Left renal pelvis (tissue), 4 donors: ENCODE measurements at places on chromosomes 11 and 22.

DNA sequence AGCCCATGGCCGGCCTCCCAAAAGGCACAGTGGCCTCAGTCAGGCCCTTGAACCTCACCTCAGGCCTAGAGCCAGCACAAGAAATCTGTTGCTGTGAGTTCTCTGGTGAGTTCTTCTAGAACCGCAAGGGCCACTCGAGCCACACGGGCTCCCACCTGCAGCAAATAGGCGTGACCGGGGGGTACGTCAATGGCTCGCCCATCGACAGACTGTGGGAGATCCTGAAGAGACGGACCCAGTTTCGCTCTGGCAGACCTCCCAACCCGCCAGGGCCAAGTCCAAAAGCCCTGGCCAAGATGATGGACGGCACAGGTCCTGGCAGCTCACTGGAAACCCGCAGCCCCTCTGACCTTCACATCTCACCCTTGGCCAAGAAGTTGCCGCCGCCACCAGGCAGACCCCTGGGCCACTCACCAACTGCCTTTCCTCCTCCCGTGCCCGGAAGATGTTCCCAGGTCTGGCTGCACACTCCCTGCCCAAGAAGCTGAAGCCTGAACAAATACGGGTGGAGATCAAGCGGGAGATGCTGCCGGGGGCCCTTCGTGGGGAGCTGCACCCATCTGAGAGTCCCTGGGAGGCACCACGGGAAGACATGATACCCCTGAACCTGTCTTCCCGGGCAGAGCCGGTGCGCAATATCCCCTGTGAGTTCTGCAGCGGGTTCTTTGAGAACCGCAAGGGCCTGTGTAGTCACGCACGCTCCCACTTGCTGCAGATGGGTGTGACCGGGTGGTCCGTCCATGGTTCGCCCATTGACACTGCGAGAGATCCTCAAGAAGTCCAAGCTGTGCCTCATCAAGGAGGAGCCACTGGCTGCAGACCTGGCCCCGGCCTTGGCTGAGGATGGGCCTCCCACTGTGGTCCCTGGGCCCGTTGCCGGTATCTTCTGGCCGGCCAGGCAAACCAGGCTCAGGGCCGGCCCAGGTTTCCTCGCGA, 544.2 kb upstream of the CCDC179 start:
- DNase-seq, result no peak

DNA sequence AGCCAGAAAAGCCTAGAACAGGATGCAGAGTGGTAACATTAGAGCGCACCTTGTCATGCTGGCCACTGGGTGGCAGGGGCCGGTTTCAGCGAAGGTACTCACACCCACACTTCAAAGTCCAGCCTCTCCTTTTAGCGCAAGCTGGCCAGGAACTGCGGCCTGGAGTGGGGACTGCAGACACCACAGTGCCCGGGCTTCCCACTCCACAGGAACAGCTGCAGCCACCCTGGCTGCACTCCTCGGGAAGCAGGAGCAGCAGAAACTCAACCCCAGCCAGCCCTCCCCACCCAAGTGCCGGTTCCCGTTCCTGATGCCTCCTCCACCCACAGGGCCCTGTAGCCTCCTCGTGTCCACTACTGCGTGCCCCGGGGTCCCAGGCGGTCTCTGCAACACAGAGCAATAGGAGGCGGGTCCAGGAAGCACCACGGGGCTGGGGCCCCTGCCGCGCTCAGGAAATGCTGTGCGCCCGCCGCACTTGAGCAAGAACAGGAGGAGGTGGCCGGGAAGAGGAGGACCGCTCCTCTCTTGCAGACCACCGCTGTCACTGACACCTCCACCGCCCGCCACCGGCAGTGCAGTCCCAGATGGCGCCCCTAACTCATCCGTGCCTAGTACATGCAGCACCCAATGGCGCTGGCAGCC, 2.2 kb downstream of the RFPL2 start:
- DNase-seq, result peak; percentile 39

DNA sequence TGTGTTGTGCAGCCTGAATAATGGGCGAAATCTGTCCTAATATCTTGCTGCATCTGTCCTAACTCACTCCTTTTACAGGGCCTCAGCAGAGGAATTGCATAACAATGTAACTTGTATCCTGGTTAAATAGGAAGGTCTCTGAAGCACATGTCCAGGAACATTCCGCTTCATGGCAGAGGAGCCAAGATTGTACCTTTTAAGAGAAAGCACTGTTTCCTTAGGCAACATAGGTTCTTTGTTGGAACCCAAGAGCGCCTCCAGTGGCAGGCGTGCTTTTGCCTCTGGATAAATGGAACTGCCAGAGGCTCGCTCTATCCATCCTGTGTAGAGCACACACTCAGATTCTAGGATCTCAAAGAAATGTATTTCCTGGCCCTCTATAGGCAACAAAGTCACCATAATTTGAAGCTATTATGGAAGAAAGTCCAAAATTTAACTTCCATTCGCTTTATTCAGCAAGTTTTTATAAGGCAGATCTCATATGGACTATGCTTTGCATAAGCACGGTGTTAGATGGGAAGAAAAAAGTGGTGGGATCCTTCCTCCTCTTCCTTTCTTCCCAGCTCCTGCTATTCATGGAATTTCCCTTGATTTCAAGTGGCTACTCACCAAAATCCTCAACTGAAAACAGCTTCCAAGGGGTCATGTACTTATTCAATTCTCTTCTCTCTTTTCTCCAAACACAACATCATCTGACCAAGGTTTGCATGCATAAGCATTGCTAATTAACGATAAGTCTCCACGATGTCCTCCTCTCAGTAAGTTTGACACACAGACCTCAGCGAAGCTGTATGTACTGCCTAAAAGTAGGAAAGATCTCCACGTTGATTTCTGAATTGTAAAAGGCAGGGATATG, at the start of gene BLID:
Gene BLID (minus strand): TSS at position 692 of the 856 bp plus-strand sequence. CDS start 293 bp downstream, at position 399.
- no peak for DNase-seq

GRCh38 chr11:35822815-35823495, 120.9 kb upstream of the LDLRAD3 start:
- DNase-seq, result no peak

- no peak for DNase-seq
Observed at GRCh38 chr11:44047298-44047697, 483 bp upstream of the ACCSL start.

DNA sequence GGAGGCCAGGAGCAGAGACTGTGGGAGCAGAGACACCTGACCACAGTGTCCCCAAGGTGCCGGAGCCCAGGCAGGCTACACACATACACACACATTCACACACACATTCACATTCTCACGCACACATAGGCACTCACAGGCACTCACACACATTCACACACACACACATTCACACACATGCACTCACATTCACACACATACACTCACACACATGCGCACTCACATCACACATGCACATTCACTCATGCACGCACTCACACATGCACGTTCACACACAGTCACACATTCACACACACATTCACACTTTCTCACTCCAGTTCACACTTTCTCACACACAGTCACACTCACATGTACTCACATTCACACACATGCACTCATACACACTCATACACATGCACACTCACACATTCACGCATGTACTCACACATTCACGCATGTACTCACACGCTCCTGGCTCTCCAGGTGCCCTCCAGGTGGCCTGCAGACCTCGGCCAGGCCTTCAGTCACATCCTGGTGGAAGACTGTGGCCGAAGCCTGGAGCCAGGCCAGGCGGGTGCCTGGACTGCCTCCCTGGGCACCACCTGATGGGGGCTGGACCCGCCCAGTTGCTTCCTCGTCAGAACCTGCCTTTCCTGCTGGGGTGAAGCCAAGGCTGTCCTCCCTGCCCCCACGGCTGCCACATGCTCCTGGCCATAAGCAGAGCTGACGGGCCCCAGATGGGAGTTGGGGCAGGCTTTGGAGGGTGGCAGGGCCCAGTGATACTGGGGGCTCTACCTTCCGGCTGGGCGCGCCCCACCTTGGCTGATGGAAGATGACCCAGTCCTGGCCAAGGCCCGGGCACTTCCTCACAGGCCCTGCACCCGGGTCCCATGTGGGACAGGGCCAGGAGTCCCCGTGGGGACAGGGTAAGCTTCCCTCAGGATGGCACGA, 89.5 kb downstream of the WNT7B start:
- DNase-seq, result no peak

DNA sequence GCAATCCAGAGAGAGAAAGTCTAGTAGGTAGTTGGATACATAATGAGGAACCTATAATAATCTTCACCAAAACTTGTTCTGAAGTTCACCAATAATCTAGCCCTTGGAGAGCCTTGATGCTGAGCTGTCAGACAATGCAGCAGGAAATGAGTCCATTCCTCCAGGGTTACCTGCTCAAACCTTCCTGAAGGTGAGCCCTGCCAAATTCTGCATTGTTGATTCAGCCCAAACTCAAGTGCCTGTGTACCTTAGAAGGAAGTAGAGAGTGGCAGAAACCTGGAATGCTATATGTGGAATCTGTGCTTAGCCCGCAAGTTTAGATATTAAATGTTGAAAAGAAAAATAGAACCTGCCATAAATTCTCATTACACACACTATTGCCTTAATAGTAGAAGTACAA, 77.4 kb upstream of the SPON1 start:
- no peak for DNase-seq

GRCh38 chr22:45218976-45219375, 21.7 kb downstream of the KIAA0930 start:
- no peak for DNase-seq

DNA sequence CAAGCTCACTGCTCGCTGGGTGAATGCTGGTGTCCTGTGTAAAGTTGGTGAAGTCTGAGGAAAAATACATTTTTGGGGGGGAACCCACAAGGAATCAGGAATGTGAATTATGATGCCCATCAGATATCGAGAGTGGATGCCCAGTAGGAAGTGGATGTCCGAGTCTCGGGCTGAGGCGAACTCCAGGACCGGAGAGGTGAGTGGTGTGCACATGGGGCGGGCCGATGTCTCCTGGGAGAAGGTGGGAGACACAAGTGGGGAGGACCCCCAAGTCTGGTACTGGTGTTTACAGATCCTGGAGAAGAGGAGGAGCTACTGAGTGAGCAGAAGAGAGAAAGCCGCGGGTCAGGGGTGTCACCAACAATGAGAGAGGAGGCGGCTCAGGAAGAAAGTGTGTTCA, 19.2 kb upstream of the APOBEC3A start:
- DNase-seq, result no peak

GRCh38 chr11:37712251-37712650, 1114.2 kb upstream of the RAG2 start:
- DNase-seq, result no peak

GRCh38 chr11:1326435-1327063, 17.1 kb upstream of the TOLLIP start:
- DNase-seq, result no peak

GRCh38 chr11:113106507-113106906, 145.3 kb downstream of the NCAM1 start:
- no peak for DNase-seq

DNA sequence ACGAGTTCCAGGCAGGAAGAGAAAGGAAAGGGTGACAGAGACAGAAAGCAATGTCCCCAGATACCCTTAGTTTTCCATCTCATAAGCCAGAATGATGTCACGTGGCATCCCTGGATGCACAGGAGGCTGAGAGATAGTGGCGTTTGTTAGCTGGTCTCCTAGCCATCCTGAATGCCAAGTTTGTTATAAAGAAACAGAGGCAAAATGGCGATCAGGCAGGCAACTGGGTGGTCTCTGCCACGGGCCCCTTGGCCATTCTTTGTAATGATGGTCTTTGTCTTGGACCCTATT, 5.3 kb downstream of the SMIM38 start:
- DNase-seq, result no peak

GRCh38 chr11:74397501-74398243, 561 bp downstream of the PGM2L1 start:
- no peak for DNase-seq

DNA sequence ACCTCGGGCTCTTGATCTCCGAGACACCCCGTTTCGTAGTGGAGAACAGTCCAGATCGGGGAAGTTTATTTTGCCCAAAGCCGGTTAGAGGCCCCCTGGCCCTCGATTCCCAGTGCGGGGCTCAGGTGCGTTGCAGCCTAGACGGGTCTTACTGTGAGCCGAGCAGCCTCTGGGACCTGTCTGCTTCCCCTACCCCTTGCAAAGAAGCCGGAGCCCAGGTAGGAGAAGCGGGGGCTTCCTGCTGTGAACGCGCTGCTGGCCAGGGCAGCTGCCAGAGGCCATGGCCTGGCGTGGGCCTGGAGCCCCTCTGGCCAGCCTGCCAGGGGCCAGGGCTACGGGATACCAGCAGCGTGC, 621 bp downstream of the TSPO start:
- no peak for DNase-seq

DNA sequence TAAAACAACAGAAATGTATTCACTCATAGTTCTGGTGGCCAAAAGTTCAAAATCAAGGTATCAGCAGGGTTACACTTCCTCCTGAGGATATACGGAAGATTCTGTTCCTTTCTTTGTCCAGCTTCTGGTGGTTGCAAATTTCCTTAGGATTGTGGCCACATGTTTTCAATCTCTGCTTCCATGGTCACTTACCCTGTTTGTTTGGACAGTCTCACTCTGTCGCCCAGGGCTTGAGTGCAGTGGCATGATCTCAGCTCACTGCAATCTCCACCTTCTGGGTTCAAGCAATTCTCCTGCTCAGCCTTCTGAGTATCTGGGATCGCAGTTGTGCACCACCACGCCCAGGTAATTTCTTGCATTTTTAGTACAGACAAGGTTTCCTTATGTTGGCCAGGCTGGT, 534.3 kb downstream of the KCNA4 start:
- DNase-seq, result no peak

DNA sequence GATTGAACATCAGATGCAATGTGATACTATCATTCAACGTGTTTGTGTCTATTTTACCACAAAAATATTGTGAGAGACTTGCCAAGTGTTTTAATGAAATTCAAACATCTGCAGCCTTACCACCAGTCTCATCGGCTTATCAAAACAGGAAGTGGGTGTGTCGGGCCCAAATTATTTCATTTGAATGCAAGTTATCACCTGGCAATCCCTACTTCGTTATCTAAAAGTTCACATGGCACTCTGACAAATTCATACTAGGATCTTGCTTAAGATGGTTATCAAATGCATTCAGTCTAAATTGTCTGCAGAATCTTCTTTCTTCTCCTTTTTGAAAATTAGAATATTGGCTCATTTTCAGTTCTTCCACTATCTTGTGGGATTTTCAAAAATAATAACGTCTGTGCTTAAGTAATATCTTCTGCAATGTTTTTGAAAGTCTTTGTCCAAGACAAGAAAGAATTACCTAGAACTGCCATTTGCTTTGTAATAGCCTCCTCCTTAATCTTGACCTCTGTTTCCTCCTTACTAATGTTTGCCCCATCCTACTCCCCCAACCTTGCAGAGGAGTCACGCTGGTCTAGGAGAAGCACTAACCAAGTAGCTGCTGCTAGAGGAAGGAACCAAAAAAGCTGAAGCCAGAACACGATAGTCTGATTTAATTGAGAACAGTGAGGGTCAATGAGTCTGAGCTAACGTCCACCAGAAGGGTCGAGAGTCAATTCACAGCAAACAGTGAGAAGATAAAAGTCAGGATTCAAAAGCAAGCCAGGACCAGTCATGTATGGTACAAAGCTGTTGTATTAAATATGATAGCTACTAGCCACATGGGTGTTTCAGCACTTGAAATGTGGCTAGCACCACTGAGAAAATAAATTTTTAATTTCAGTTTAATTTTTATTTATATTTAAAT, 10.2 kb upstream of the BIRC3 start:
- DNase-seq, result no peak
